ENCODE measurements at places on chromosomes 13 and 19. TPM values are rescaled to one million over a fixed set of nuclear protein-coding genes. Genes with fewer than 3 reads are reported as not detected.

Gene TNFSF13B
- total RNA-seq: 2.5 TPM

Gene SOHLH2
- total RNA-seq: 125 TPM

- no peak for DNase-seq
Measured at GRCh38 chr13:91724591-91724990, 326.2 kb downstream of the GPC5 start.

Gene PBX4
- 1.8 TPM for total RNA-seq

DNA sequence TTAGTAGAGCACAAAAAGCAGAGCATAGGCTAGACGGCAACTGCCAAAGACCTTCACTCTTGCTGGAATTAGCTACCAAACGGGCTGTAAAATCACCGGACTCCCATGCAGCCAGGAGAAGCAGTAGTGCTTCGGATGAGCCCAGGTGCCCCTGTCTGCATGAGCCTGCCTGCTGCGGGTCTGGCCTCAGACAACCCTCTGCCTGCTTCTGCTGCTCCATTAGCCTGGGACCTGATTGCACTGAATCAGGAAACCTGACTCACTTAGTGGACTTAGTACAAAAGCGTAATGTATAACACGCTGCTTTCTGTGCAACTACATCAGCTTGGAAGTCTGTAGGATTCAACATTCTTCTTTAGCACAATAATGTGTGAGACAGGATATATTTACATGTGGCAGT, 170.0 kb downstream of the LMO7 start:
- DNase-seq: no peak

Gene PGLYRP1
- not detected for total RNA-seq

Gene PRODH2
- total RNA-seq: not detected

Gene XAB2
- total RNA-seq: 31.2 TPM

DNA sequence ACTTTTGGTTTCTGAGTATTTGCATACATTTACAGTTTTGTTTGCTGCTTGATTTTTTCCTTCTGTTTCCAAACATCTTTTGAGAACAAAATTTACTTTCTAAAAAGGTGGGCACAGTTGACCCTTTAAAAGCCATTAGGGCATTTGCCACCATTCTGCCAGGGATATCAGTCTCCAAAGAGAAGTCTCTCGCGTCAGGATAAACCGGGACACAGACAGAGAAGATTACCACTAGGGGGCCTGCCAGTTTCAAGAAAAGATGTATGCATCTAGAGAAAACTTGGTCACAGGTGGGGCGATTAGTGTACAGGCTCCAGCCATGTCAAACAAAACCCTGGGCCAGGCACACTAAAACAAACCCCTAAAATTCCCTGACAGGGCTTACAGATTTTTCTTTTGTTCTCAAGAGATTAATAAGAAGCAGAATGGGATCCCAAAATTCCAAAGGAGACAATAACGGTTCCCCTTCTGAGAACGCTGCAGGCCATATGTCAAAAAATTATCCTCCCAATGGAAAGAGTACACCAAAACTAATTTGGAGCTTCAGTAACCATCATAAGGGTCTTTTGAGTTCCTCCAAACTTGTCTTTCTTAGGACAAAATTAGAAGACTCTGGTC, 10.7 kb upstream of the PABPC3 start:
- peak; percentile 40 for DNase-seq

DNA sequence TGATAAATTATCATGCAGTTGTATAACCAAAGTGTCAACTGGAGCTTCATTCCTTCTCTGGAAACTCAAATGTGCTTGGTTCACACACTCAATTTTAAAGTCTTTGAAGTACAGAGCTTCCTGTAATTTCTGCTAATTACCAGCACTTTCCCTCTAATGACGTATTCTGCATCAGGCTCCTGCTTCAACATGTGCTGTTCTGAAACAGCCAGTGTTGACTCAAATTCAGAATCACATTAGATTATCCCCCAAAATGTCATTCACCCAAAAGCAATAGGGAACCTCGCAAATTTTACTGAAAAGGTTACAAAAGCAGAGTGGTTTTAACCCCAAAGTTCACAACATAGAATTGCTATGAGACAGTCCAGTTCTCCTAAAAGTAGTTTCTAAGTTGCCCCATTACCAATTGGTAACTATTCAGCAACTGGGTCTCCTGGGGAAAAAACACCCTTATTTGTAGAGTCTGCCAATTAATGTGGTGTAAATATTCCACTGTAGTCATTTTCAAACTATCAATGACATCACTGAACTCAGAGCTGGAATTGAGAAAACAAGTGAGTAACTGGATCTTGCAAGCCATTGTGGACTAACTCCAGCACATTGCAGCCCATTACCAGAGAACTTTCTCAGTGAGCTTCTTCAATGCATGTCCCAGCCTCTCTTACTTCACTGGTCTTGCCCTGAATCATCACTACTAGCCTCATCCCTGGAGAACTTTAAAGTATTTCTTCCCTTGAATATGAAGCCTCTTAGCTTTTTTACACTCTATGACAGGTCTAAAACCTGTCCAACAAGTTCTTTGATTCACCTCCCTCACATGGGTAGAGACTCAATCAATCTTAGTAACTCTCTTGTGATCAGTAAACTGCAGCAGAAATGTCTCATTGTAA, 955.4 kb downstream of the EFNB2 start:
- no peak for DNase-seq

Gene POLR2I
- total RNA-seq: 72.6 TPM

DNA sequence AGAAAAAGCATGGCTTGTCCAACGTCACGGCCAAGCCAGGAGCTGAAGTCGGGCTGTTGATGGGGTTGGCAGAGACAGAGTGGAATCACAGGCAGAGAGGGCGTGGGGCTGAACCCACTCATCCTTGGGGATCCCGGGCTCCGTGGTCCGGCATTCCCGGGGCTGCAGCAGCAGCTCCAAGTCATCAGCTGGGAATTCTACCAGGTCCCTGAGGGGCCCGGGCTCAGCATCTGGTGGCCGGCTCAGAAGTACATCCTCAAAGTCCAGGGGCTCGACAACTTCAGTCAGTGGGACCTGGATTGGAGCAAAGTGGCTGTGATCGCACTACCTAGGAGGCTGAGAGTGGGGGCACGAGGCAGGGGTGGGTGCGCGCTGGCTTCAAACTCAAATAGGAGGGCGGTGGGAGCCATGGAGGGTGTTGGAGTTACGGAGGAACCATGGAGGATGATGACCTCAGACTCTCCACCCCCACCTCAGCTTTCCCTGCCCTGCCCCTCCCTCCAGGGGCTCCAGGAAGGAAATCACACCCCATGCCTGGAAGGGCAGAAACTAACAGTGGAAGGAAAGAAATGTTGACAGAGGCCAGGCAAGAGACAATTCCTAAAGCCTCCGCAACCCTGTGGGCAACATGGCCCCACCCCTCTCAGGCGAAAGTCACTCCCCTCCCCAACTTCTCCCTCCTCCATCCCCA, 9.5 kb downstream of the DOCK6 start:
- DNase-seq: no peak

DNA sequence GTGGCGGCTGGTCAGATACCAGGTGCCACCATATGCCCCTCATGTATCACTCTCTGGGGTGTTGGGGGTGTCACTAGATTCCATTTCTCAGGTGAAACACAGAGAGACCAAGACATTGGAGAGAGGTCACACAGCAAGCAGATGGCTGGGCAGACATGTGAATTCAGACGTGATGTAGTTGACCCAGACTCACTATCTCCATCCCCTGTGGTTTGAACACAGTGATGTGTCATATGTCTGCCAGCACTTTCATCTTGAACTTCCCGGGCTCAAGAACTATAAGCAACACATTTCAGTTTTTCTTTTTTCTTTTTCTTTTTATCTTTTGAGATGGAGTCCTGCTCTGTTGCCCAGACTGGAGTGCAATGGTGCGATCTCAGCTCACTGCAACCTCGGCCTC, 16.1 kb upstream of the UPF1 start:
- DNase-seq: no peak

DNA sequence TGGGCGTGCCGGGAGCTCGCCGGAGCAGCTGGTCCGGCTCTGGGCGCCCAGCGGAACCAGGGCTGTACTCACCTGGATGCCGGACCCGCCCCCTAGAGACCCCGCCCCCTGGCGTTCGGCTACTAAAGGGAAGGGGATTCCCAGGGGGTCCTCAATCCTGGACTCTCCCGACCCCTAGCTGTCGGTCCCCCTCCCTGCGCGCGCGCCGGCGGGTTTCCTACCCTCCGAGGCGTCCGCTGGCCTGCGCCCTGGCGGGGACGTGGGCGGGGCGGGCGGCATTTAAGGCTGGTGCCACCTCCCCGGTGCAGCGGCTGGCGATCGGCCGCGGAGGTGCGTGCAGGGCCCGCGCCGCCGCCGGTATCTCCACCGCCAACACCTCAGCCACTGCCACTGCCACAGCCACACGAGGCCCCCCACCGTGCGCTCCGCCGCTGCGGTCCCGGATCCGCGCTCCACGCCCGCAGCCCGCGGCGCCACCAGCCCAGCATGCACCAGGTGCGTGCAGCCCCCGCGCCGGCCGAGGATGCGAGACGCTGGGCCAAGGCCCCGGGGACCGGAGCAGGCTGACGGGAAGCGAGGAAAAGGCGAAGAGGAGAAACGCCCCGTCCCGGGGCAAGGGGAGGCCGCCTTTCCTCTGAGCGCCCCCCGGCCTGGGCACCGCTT, at the start of gene ATP12A:
Gene ATP12A (plus strand): TSS at position 151 of the 663 bp plus-strand sequence. CDS start 336 bp downstream, at position 487.
- no peak for DNase-seq

DNA sequence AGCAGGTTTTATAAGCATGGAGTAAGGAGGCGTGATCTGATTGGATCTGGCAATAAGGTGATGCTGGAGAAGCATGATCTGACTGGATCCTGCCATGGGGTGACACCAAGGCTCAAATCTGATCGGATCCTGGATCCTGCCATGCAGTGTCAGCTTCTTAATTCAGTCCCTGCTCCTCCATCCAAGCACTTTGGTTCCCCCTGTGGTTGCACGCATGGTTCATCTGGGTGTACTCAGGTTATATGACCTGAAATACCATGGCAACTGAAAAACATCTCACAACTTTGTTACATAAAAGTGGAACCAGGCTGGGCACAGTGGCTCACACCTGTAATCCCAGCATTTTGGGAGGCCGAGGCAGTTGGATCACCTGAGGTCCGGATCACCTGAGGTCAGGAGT, 17.6 kb upstream of the KLK4 start:
- DNase-seq: no peak

DNA sequence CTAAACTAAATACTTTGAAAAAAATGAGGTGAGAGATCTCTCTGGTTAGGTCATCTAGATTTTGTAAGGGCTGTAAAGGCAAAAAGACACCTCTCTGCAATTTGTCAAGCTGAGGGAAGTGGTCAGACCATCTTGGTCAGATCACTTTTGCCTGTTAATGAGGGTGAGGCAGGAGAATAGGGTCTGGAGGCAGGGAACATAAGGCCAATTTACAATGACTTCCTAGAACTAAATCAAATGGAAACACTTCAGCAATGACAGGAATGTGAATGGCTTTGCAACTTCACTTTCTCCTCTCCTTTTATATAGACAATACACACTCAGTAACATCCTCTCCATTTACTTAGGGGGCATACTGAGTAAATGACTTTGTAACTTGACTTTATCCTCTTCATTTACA, 1653.4 kb downstream of the SLITRK5 start:
- no peak for DNase-seq

DNA sequence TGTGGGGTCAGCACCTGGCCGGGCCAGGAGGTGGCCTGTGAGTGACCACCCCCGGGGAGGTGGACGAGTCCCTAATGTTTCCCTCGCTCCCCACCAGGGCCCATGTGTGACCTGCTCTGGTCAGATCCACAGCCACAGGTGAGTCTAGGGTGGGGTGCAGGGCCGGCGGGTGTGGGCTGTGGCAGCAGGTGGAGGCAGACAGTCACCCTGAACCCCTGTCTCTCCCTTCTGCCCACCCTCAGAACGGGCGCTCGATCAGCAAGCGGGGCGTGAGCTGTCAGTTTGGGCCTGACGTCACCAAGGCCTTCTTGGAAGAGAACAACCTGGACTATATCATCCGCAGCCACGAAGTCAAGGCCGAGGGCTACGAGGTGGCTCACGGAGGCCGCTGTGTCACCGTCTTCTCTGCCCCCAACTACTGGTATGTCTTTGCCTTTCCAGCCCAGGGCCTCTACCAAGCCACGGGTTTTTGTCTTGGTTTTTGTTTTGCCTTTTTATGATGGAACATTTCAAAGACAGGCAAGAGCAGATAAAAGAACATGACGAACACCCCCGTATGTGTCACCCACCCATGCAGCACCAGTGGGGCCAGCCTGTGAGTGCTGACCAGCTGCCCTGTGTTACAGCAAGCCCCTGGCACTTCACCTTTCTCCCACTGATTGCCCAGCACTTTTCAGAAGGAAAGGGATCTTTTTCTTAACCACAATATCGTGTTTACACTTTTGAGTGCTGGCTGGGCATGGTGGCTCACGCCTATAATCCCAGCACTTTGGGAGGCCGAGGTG, 24.9 kb downstream of the CCDC8 start:
- no peak for DNase-seq

DNA sequence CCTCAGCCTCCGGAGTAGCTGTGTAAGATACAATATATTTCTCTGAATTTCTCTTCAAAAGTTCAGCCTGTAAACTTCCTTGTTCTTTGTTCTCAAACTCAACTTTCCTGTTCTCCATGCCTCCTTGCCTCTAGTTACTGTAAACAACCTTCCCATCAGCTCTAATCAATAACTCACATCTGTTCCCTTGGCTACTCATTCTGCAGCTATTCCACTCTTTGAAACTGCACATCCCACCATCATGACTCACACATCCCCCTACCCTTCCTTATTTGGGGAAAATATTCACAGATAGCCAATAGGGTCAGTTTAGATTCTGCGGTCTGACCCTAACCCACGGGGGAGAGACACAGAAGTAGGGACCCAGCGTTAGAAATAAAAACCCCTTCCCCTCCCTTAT, 2.0 kb downstream of the ZNF562 start:
- no peak for DNase-seq

Gene TEAD2
- total RNA-seq: 45.3 TPM

DNA sequence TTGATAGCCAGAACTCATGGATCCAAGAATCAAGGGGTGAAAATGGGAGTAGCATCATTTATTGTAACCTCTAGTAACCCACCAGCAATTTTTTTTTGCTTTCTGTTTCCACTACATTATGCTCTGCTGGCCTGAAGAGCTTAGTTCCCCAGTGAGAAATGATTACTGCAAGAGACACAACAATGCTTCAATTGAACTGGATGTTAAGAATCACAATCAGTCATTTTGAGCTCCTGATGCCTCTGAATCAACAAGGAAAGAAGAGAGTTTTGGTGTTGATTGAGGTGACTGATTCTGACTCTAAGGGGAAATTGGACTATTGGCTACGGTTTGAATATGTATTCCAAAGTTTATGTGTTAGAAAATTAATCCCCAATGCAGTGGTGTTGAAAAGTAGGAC, 1084.4 kb downstream of the SLITRK1 start:
- DNase-seq: no peak

- no peak for DNase-seq
Measured at GRCh38 chr13:79547211-79548195, 66.5 kb downstream of the NDFIP2 start.

- no peak for DNase-seq
Measured at GRCh38 chr13:88919970-88920628, 1248.9 kb downstream of the SLITRK5 start.

Gene SCEL
- total RNA-seq: not detected

Gene MISP3
- 3.0 TPM for total RNA-seq

Gene LCP1
- not detected for total RNA-seq

Gene MTUS2
- 0.05 TPM for total RNA-seq

Gene TNFSF11
- not detected for total RNA-seq

Gene CGB2
- not detected for total RNA-seq

Gene PLK5
- not detected for total RNA-seq

Measured in myocyte (in vitro differentiated cells).